ENCODE measurements at places on chromosomes 2 and 18. TPM values are rescaled to one million over a fixed set of nuclear protein-coding genes. Genes with fewer than 3 reads are reported as not detected.
A peak's percentile ranks its signal among the peaks of the same experiment; 100 is the strongest.

GRCh38 chr18:47438001-47438400 lies 186.5 kb upstream of the SKOR2 start:
- no peak for DNase-seq

DNA sequence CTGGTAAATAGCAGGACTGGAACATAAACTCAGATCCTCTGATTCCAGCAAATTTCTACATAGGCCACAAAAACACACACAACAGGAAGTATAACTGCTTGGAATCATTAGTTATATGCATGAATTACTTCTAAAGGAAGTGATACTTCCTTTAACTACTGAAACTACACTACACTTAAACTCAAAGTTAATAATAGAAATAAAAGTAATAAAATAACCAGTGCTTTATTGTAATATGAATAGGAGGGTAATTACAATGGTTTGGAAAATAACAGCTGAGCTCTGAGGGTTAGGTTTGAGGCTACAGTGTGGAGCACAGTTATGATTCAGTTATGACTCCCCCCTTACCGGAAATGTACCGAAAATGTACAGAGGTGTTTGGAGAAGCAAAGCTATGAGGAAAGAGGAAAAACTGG lies 18.5 kb upstream of the POLI start:
- no peak for DNase-seq

DNA sequence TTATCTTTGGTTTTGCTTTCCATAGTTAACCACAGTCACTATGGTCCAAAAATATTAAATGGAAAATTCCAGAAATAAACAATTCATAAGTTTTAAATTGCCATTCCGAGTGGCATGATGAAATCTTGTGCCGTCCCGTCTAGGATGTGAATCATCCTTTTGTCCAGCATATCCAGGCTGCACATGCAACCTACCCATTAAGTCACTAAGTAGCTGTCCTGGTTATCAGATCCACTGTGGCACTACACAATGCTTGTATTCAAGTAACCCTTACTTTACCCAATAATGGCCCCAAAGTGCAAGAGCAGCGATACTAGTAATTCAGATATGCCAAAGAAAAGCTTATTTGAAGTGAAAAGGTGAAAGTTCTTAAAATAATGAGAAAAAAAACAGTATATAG lies 10.7 kb downstream of the USP34 start:
- no peak for DNase-seq

GRCh38 chr18:57095884-57096283 lies 51.0 kb upstream of the BOD1L2 start:
- no peak for DNase-seq

DNA sequence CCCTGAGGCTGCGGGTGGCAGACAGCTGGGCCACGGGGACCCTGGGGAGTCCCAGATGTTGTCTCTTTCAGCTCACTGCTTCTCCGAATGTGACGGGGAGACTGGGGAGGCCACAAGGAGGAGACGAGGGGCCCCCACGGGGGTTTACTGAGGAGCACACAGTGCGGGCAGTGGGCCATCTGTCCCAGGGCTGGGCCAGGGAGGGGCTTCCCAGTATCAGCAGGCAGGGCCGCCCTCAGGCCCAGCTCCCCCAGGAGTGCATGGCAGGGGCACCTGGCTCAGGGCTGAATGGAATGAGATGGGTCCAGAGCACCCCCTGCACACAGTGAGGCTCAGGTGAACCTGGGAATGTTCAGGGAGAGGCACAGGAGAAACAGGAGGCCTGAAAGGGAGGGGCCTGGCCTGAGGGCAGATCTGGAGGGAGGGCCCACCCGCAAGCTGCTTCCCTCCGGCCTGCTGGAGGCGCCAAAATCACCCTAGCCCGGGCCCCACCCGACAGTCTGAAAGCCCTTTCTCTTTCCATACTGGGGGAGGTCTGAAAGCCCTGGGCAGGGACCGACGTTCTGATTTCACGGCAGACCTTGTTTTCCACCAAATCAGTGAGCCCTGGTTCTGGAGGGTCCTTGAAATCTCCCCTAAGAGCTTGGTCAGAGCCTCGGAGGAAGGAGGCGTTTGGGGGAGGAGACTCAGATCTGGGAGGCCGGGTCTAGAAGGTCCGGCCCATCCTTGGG lies 35.5 kb upstream of the PTMA start:
- peak; percentile 28 for DNase-seq

DNA sequence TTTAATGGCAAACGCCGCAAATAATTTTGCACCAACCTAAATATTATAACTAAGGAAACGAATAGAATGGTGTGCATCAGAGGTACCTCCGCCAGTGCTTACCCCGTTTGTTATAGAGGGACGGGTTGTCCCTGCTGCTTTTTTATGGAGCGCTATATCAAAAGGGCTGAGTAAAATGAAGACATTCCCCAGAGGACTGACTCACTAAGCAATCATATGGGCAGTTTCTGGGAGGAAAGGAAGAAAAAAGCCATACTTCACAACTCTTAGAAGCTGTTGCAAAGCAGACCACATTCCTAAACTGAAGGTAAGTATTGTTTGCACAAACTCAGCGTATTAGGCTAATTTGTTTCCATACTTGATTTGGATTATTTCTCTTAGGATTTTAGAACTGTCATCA lies 12.9 kb downstream of the ID2 start:
- no peak for DNase-seq

GRCh38 chr2:152647552-152647951 lies 69.7 kb downstream of the PRPF40A start:
- DNase-seq, result no peak

DNA sequence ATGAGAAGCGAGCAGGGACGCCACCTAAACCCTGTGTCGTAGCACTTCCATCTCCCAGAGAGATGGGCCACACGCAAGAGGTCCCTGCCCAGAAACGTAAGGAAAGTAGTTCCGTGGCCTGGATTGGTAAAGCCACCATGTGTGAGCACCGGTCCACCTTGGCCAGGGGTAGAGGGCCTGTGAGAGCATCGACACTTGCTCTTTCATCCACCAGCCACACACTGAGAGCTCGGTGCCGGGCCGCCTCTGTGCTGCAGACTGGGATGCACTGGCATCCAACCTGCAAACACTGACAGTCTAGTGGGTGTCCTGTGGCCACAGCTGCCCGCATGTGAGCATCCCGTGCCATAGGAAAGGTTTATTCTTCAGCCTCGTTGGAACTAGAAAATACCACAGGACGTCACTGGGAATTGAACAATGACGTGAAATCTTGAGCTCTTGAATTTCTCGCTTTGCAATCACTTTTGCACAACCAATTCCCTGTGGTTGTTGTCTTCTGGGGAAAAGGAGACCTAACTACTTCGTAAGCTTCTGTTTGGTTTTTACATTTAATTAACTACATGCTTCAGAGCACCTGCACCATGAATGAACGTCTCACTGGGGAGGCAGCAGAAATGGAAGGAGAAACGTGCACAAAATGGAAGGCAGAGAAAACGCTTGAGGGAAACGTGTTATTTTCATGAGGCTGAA lies 212.0 kb upstream of the RAB6C start:
- no peak for DNase-seq

- DNase-seq, result no peak
Measured at GRCh38 chr2:176584333-176584732, 315.1 kb downstream of the MTX2 start.

DNA sequence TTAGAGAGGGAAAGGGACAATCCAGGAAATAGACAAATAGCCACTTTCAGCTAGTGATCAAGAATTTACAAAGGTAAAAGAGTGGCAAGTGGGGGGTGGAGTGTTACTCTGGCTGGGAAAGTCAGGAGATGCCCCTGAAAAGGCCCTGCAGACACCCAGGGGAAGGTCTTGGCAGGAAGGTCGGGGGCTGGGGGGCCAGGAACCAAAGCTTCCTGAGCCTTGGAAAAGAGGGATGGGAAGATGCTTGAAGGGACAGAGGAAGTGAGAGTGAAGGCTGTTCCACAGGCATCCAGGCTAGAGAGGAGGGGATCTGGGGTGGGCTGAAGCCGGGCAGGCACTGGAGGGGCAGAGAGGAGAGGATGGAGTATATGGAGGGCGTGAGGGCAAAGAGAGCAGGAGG lies 3.9 kb upstream of the TMEM37 start:
- DNase-seq, result no peak

GRCh38 chr2:209305026-209305425 lies 118.8 kb upstream of the MAP2 start:
- no peak for DNase-seq

DNA sequence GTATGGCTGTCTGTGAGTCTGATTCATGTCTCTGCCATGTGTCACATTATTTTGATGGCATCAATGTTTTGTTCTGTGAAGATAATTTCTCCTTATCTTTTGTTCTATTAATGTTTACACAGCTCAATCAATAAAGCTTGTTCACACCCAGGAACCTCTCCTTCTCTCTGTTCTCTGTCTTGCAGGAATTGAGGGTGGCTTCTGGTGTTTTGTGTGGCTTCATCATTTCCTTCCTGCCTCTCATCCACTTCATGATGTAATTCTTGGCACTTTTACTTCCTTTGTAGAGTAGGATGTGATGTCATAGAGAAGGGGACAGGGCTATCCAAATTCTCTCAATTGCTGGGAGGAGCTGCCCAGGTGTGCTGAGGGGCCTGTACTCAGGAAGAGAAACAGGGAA lies 27.2 kb downstream of the ASXL3 start:
- no peak for DNase-seq

DNA sequence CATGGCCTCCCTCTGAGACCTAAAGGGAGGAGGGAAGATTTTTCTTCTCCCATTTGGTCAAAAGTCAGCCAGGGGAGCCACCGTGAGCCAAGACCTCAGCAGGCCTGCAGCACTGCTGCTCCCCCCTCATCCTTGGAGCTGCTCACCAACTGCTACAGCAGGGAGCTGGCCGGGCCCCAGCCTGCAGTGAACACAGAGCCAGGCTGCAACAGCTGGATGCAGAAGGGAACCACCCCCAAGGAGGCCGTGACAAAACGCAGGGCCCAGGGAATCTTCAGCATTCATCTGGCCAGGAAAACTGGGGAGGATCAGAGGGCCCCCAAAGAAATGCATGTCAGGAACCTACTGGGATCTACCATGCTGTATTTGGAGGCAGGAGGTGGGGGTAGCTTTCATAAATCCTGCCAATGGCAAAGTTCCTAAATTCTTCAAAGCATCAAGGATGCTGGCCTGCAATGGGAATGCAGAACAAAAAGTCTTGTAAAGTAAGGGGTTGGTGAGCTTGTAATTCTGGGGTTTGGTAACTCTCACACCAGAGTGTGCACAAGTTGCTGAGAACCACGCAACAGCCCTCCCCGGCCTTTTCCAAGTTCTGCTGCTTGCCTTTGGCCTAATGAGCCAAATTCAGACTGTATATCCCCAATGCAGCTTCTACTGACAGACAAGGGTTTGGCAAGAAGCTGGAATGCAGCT lies 61.0 kb downstream of the CACNB4 start:
- no peak for DNase-seq

DNA sequence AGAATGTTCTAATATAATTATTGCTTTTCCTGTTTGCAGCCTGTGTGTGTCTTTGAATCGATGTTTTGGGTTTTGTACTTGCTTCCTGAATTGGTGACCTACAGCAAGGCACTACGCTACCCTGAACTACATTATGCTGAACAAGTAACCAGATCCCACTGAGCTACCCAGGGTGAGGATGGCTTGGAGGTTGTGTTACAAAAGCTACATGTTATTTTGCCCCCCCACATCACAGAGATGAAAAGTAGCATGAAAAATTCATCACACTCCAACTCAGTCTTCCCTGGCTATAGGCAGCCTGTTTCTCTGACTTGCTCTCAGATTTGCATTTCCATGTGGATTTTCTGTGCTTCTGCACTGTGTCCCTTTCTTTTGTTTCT lies 162.1 kb downstream of the LDLRAD4 start:
- no peak for DNase-seq

The ERMN gene
- total RNA-seq, result 17.3 TPM

The SDC1 gene
- not detected for total RNA-seq

The CHRND gene
- not detected for total RNA-seq
